Stimulated activated CD8-positive, alpha-beta memory T cell treated with anti-CD3 and anti-CD28 coated beads, Interleukin-15, amount 100 ng/mL, for 48 hours (primary cell): ENCODE measurements at places on chromosomes 2 and 18.

DNA sequence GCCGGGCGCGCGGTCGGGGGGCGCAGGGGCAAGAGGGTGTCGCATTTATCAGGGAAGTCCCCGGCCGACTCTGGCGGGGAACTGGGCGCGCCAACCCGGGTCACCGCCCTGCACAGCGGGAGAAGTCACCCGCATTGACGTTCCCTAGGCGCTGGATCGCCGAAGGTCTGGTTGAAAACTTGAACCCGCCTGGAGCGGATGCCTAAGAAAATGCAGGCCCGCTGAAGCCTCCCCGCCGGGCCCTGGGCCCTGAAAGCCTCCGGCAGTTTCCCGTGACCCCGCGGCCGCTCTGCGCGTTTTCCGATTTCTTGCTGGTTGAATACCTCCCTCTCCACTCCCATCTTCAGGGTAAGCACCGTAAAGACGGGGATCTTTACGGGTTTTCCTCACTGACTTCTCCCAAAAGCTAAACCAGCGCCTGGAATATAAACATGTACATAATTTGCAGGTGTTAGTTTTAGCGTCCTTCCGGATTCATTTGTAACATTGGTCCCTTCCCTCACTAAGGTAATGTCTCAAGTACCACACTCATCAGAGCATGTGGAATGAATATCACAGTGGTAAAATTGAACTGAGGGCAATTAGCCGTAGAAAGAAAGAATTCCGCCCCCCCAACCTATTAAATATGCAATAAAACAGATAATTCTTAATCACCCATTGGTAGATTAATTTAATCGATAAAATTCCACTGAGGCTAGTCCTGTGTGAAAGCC, 675 bp upstream of the SPIRE1 start:
- no peak for DNase-seq

GRCh38 chr2:85745619-85746018, 8.2 kb upstream of the ATOH8 start:
- no peak for DNase-seq

- peak; percentile 8 for DNase-seq
Observed at GRCh38 chr18:21741562-21742314, 1.1 kb downstream of the MIB1 start.

DNA sequence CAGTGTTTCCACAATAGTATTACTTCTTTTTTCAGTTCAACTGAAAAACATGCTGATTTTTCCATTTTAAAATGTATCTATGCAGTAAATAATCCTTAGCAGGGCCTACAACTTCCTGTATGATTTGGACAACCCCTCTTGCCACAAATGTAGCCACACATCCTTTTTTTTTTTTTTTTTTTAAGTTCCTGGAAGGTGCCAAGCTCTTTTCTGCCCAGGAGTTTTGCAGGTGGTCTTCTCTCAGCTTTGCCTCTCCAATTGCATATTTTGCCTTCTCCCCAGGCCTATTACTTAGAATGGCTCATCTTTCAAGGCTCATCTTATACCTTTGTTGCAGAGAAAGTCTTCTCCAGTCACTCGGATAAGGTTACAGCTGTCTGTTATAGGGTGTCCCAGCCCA, 11.6 kb downstream of the KLHL14 start:
- no peak for DNase-seq

GRCh38 chr2:29110916-29111535, 4.2 kb upstream of the CLIP4 start:
- DNase-seq = no peak

DNA sequence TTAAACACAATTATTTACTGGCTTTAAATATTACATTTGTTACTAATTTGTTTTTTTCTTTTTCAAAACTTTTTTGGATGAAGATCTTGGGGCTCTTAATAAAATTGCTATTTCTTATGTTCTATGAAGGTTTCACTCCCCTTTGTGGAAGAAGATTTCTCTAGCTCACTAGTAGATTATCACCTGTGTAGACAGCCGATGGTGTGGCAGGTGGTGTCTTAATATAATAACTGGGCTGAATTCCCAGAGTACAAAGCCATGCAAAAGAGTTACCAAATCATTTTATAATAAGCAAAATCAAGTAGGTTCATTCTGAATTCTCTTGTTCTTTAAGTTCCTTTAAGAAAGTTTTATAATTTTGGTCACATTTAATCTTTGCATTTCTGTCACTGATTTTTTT, 233.7 kb downstream of the CCDC102B start:
- DNase-seq = no peak

GRCh38 chr2:136891100-136891499, 125.8 kb downstream of the THSD7B start:
- DNase-seq = no peak

DNA sequence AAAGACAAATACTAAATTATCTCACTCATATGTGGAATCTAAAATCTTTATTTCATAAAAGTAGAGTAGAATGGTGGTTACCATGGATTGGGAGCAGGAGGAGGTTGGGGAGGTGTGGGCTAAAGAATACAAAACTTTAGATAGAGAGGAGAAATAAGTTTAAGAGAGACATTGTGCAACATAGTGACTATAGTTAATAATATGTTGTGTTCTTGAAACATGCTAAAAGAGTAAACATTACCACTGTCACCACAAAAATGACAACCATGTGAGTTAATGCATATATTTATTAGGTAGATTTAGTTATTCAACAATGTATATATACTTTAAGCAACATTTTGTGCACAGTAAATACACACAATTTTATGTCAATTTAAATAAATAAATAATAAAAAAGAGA, 128.5 kb upstream of the COL3A1 start:
- no peak for DNase-seq

DNA sequence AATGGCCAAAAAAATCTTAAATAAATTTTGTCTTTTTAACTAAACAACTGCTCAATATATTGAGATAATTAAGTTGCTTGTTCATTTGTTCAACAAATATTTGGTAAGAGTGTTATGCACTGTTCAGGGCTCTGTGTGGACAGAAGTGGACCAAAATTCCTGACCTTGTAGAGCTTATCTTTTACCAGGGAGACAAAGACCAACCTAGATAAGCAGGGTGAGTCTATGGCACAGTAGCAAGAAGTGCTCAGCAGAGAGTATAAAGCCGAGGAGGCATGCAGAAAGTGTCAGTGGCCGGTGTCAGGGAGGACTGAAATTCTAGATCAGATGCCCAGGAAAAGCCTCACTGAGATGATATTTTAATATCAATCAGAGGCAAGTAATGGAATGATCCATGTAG, 2.6 kb downstream of the RAB27B start:
- no peak for DNase-seq

GRCh38 chr2:119489232-119489952, 34.9 kb downstream of the SCTR start:
- DNase-seq = no peak

GRCh38 chr2:70357684-70358071, 55.8 kb upstream of the FAM136A start:
- no peak for DNase-seq

DNA sequence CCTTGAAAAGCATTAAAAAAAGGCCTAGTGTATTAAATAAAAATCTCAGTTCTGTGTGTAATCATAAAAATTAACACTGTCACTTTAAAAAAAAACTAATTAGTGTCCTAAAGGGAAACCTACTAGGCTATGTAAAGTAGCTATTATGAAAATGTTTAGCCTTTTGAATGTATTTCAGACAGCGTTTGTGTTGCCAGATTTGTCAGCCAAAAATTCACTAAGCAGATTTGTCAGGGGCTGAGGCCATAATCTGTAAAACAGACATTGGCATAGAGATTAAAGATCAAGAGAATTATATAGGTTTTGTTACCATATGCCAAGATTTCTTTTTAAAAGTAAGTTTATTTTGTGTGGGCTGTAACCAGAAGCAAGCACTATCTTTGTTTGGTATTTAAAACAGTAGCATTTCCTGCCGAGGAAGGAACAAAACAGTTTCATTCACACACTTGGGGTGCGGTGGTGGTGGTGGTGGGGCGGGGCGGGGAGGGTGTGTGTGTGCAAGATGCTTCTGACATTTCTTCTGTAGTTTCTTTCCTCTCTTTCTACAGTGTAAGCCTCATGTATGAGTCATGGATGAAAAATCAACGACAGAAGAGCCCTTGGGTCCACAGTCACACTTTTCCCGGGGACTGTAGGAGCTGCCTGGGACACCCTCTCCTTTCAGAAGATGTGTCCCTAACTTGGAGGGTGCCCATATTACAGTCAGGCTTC, 328.5 kb upstream of the FANCL start:
- no peak for DNase-seq

DNA sequence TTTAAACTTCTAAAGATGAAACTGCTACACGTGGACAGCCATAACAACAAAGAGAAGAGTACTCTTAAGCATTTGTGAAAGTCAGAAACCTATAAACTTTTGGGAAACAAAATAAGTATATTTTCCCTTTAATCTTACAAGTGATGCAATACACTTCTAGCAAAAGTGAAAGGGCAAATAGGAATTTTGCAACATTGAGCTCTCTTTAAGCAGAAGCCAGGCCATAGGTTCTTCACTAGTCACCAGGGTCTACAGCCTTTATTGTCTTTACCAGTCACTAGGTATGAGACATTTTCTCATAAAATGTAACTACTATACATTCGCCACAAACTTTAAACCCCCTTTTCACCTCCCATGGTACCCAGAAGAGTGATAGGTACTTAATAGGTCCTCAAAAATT, 37.5 kb downstream of the SCN1A start:
- no peak for DNase-seq

- DNase-seq = no peak
Observed at GRCh38 chr2:196217116-196217515, 45.7 kb upstream of the STK17B start.

DNA sequence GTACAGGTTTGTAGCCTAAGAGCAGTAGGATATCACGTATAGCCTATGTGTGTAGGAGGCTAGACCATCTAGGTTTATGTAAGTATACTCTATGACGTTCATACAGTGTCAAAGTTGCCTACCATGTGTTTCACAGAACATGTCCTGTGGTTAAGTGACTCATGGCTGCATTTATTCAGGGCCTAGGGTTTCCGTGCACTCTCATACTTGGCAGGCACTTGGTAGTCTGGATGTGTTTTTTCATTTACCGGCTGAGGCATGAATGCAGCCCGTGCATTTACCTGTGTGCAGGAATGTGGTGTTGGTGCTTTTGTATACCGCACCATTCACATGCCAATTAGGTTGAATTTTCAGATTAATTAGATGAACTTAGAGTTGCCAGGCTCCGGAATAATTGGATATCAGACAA, 43.4 kb downstream of the MYL12B start:
- peak; percentile 18 for DNase-seq

- DNase-seq = no peak
Observed at GRCh38 chr18:62281684-62282083, 43.4 kb upstream of the TNFRSF11A start.

GRCh38 chr2:172912266-172912665, 163.4 kb upstream of the MAP3K20 start:
- no peak for DNase-seq

DNA sequence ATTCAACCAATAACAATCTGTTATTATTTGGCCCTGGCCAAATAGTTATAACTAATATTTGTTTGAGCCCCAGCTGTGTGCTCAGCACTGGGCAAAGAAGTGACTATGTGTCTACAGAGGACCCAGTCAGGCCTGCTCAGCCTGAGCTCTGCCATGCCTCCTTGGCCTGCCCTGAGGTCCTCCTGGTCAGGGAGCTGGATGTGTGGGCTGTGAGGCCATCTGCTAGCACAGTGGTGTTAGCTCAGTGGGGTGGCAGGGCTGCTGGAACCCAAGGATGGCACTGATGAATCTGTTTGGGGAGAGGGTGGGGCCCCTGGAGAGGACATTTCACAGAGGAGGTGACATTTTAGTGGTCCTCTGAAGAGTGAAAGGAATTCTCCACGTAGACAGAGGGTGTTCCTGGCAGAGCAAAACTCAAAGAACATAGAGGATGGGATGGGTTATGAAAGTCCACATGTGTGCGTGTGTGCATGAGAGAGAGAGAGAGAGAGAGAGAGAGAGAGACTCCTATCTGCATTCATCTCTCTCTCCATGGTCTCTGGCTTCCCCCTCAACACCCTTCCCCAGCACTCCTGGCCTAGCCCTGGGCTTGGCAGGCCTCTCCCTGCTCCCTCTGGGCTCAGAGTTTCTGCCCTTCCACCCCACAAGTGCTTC, 21.2 kb upstream of the ATOH8 start:
- DNase-seq = no peak

- DNase-seq = no peak
Observed at GRCh38 chr18:55283309-55283708, 304.7 kb downstream of the TCF4 start.

DNA sequence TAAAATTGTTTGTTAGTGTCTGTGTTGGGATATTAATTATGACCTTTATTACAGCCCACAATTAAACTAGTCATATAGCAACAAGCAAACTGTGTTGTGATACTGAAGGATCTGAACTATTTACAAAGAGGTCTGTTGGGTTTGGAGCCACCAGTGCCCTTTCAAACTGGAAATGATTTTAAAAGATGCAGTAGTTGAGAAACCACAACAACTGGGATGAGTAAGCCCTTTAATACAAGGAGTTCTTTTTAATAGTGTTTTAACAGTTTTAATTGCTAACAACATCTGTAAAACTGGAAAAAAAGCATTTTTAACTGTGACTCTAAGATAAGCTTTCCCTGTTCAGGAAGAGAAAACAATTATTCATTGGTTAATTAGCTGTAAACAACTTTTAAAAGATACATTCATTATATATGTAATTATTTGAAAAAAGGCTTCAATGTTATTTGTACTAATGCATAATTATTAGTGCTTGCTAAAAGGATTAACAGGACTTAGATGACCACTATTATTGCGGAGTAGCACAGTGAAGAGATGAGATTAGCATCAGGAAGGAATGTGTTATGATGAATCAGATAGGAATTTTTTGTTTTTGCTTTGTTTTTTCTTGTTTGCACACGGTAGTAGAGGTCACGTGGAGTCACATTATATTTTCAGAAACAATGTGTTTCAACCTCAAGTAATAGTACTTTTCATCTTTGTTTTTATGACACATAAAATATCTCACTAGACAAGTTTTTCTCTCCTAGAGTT, 392.7 kb upstream of the FANCL start:
- no peak for DNase-seq

GRCh38 chr2:84288293-84288692, 170.8 kb downstream of the SUCLG1 start:
- DNase-seq = no peak

- no peak for DNase-seq
Observed at GRCh38 chr2:227822416-227823003, 8.9 kb downstream of the CCL20 start.

- DNase-seq = no peak
Observed at GRCh38 chr18:14975431-14975830, 227.5 kb downstream of the ANKRD30B start.

GRCh38 chr2:226215902-226216503, 583.6 kb downstream of the IRS1 start:
- DNase-seq = peak; percentile 5

GRCh38 chr2:37881397-37881796, 43.7 kb upstream of the RMDN2 start:
- DNase-seq = no peak

DNA sequence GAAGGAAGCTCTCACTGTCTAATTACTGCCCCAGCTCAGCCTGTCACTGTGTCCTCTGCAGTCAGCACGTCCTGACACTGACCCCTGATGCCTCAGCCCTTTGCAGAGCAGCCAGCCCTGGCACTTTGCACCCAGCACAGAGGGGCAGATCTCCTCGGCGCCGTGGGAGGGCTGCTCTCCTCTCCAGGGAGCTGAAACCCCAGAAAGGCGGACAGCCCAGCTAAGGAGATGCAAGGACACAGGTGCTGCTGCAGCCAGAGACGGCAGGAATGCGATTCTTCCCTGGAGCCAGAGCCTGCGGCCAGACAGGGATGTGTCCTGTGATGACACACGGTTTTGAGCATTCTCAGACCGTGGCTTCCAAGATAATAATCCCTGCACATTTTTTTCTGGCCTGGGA, 34.5 kb upstream of the SIX3 start:
- DNase-seq = no peak

- DNase-seq = no peak
Observed at GRCh38 chr2:232126301-232127099, 165.0 kb downstream of the DIS3L2 start.

- DNase-seq = no peak
Observed at GRCh38 chr2:2751715-2752315, 420.7 kb upstream of the MYT1L start.
